ENCODE measurements at places on chromosomes 13 and 19.

DNA sequence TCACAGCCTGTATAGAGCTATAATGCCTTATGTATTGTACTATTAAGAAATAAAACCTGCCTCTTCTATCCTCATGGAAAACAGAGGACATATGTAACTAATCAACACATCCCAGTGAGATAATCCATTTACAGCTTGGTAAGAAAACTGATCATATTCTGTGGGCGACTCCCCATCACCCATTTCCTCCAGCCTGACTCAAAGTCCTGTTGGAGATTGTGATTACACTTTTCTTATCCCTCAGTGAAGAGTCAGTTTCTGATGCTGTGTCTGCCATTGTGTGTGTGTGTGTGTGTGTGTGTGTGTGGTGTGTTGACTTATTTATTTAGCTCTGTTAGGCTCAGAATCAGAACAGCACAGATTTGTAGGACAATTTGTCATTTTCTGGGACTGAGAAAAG, 212.8 kb downstream of the FGF9 start:
- DNase-seq, result no peak

DNA sequence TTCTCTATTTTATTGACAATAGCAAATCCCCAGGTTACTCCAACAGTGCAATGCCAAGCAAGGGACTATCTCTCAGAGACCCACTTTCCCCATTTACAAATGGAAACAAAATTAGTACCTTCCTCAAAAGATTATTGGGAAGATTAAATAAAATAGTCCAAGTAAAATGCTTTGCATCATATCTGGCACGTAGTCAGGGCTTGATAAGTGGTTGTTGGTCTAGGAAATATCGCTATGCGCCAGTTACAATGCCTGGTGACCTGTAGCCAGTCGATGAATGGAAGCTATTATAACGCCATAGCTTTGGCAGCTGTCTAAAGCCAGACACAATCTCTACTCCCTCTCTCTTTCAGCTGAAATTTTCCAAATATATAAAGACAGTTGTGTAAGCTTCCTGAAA, 220.3 kb downstream of the RAP2A start:
- DNase-seq, result no peak

- DNase-seq, result peak; percentile 20
These were observed 4.9 kb upstream of the NWD1 start for GRCh38 chr19:16714702-16715287.

DNA sequence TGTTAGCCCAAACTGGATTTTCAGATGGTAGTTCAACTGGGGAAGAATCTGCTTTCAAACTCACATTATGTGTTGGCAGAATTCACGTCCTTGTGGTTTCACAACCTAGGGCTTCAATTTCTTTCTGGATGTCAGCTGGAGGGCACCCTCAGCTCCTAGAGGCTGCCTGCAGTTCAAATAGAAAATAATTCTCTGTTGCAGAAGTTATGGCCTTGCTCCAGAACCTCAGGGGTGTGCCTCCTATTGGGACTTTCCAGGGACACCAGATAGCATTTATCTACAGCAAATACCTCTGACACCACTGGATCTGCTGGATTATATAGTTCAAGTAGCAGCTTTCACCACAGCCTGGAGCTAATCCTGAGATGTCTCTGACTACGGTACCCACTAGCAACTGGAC, 11.8 kb upstream of the RB1 start:
- no peak for DNase-seq

DNA sequence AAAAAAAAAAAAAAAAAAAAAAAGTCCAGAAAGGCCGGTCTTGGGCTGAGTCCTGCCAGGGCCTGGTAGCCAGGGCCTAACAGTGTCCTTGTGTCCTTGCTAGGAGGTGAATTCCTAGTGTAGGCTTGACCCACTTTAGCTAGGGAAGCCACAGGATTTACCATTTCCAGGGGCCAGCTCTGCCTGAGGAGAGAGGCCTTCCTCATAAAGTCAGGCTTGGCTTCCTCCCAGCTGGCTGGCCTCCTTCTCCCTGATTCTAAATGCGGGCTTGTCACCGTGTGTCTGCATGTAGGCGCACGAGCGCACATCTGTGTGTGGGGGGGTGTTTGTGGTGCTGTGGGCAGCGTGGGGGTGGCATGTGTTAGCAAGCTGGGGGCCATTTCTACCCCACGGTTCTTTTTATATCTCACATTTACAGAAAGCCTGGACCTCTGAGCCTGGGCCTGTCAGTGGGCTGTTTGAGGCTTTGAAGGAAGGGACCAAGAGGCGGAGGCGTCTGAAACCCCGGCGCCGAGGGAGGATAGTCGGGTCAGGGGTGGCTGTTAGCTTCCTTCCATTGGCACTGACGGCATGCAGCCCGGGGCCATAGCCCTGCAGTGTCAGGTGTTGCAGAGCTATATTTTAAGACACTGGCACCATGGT, 31.7 kb downstream of the IER2 start:
- DNase-seq, result no peak

GRCh38 chr13:112962911-112963625, 5.9 kb upstream of the MCF2L start:
- DNase-seq, result no peak

- DNase-seq, result no peak
These were observed 399.6 kb downstream of the LMO7 start for GRCh38 chr13:76035711-76036110.

GRCh38 chr13:74910415-74910814, 571.6 kb downstream of the TBC1D4 start:
- no peak for DNase-seq

DNA sequence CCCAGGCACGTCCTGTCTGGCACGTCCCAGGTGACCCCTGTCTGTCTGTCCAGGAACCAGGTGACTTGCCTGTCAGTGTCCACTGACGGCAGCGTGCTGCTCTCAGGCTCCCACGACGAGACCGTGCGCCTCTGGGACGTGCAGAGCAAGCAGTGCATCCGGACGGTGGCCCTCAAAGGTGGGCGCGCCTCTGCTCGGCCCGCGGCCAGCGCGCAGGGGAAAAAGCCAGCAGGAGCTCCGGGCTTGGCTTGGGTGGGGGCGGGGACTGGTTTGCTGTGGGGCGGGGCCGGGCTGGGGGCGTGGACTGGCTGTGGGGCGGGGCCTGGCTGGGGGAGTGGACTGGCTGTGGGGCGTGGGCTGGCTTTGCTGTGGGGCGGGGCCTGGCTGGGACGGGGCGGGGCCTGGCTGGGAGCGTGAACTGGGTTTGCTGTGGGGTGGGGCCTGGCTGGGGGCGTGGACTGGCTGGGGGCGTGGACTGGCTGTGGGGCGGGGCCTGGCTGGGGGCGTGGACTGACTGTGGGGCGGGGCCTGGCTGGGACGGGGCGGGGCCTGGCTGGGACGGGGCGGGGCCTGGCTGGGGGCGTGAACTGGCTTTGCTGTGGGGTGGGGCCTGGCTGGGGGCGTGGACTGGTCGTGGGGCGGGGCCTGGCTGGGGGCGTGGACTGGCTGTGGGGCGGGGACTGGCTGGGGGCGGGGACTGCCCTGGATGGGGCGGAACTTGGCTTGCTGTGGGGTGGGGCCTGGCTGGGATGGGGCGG, 7.2 kb downstream of the WDR18 start:
- no peak for DNase-seq

- DNase-seq, result no peak
These were observed 81.4 kb upstream of the MEDAG start for GRCh38 chr13:30824651-30825050.

- no peak for DNase-seq
These were observed 1066.7 kb upstream of the PCDH20 start for GRCh38 chr13:62482351-62482750.

- no peak for DNase-seq
These were observed 15.8 kb upstream of the CLDN10 start for GRCh38 chr13:95536632-95537241.

DNA sequence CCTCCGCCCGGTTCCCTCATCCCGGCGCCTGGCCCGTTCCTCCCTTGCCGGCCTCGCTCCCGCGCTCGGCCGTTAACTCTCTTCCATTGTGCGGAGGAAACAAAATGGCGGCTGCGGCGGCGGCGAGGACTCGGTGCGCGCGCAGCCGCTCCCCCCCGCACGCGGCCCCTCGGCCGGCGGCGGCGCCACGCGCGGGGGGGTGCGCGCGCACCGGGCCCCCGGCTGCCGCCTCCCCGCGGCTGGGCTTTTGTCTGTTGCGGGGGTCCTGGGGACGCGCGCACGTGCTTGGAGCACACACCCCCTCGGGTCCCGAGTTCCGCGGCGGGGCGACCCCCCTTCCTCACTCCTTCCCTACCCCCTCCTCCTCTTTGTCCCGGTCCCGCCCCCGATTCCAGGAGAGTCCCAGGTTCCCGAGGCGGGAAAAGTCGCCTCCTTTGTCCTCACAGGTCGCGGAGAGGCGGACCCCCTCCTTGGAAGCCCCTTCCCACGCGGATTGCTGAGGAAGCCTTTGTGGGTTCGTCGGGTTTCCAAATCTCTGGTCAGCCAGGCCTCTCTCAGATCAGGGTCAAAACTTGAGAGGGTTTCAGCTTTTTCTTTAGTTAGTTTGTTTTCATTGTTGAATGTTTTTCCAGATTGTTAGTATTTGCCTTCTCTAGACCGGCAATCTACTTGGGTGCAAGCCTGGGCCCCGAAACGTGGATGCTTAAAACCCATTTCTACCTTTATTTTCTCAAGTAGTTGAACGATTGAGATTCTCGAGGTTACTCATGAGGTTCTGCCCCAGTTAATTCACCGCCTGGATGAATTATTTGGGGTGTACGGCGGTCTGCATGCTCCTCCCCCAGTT, 687 bp downstream of the ILF3 start:
- DNase-seq, result no peak

- DNase-seq, result no peak
These were observed 44.0 kb downstream of the WDFY2 start for GRCh38 chr13:51628059-51628852.

DNA sequence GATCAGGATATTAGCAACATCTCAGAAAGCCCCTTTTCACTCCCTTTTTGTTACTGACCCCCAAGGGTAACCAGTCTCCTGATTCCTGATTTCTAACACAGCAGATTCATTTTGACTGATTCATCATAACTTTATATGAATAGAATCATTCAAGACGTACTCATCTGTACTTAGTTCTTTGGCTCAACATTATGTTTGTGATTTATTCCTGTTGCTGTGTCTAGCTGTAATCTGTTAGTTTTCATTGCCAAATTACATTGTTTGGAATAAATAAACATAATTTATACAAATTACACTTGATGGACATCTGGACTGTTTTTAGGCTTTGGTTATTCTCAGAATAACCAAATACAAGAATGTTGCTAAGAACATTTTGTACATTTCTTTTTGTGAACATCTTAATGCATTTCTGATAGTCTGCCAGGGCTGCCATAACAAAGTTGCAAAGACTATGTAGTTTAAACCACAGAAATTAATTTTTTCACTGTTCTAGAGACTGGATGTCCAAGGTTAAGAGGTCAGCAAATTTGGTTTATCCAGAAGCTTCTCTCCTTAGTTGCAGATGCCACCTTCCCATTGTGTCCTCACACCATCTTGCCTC, 62.8 kb upstream of the EDNRB start:
- no peak for DNase-seq

GRCh38 chr13:75360170-75360569, 121.8 kb downstream of the TBC1D4 start:
- DNase-seq, result no peak

DNA sequence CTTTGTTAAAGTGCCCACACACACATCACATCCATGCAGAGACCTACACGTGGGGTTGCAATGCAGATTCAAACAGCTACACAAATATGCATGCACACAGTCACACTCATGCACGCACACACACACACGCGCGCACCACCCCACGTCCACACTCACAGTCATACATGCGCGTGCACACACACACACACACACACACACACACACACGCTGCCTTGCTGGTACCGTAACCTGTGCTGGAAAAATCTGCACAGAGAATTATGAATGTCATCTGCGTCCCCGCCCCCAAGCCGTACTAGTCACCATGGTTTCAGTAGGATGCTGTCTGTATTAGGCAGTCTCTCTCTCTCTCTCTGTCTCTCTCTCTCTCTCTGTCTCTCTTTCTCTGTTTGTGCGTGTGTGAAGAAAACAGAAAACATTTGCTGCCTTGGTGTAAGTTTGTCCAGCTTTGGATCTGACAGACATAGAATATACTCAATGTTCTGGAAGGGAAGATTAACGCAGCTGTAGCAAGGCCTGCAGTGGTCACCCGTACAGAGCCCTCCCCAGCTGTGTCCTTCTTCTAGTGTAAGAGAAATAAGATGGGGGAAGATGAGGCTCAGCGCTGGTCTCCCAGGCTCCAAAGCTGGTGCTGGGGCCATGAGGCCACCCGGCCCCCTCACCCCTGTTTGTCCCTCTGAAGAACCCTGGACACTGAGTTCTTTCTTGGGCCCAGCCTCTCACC, 26.4 kb upstream of the DPP9 start:
- no peak for DNase-seq
